ENCODE measurements at places on chromosomes 16 and 17.
A peak's percentile ranks its signal among the peaks of the same experiment; 100 is the strongest.

- no peak for DNase-seq
Observed at GRCh38 chr17:13003927-13004326, 13.9 kb downstream of the ELAC2 start.

DNA sequence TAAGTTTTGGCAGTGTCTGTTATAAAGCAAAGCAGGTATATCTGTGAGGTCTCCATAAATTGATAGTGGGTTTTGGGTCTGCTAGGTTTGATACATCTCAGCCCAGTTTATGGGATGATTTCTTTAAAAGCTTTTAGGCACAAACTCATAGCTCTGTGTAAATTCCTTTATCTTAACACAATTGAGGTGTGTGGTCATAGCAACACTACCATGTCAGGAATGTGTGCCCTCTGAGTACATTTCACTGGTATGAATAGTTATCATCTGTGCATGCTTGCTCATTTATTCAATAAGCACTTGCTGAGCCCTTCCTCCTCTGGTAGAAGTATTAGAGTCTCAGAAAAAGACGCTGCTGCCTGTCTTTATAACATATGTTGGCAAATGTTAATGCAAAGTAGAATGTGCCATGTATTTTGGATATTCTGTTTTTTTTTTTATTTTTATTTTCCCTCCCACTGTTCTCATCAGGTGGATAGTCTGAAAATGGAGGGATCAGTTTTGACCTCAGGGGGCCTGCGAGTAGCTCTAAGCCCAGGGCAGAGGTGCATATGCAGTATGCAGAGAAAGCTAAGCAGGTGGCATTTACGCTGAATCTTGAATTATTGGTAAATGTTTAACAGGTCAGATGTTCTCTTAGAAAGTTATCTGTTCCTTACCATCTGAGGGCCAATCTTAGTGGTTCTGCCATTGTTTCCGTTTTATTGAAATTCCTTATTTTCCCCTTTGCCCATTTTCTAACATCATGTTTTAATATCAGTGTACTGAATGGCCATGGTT, 90.7 kb downstream of the WNT3 start:
- peak; percentile 38 for DNase-seq

GRCh38 chr17:8143581-8144400, 8.4 kb downstream of the PER1 start:
- DNase-seq = no peak

DNA sequence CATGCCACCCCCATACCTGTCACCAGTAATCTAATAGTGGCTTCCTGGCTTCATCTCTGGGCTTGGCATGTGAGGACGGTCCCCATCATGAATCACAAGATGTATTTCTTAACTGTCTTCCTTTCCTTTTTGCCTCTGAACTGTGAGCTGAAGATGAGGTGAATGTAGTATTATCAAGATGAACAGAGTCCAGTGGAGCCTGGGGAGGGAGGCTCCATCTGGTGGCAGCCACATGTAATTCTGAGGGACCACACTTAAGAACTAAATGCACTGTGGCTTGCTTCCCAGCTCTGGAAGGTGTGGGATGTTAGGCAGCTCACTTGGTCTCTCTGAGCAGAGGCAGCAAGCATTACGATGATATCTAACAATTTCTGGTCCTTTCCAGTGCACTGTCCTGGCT, 354.9 kb upstream of the ASIC2 start:
- peak; percentile 37 for DNase-seq

GRCh38 chr16:72380283-72380682, 208.3 kb upstream of the PMFBP1 start:
- DNase-seq = no peak

GRCh38 chr17:79118924-79119323, 44.3 kb downstream of the ENGASE start:
- no peak for DNase-seq

DNA sequence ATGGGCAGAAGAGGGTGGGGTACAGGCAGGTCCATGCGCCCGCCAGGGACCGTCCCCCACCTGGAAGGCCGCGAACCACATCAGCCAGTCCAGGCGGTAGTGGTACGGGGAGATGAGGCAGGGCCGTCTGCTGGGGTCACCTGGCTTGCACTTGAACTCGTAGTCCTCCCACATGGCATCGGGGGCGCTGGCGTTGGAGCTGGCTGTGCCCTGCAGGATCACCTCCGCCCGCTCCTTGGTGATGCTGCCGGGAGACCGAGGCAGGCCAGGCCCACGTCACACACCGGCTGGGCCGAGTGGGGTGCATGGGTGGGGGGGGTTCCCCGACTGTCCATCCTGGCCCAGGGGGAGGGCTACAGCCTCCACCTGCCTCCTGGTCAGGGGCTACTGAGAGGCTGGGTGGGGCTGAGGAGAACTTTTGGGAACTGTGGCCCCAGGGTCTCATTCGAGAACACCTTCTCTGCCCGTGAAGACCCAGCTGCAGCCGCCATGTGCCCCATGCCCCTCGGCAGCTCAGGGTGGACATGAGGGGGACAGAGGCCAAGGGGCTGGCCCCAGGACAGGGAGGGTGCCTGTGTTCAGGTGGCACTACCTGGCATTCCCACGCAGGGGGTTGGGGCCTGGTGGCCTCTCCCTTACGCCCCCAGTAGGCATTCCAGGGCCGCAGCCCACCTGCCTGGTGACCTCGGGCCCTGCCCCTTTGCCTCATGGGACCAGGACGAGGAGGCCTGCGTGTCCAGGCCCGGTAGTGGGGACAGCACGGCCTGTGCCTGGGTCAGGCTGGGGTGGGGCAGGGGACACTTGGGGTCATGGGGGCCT, 69.5 kb upstream of the GNG13 start:
- DNase-seq = no peak

DNA sequence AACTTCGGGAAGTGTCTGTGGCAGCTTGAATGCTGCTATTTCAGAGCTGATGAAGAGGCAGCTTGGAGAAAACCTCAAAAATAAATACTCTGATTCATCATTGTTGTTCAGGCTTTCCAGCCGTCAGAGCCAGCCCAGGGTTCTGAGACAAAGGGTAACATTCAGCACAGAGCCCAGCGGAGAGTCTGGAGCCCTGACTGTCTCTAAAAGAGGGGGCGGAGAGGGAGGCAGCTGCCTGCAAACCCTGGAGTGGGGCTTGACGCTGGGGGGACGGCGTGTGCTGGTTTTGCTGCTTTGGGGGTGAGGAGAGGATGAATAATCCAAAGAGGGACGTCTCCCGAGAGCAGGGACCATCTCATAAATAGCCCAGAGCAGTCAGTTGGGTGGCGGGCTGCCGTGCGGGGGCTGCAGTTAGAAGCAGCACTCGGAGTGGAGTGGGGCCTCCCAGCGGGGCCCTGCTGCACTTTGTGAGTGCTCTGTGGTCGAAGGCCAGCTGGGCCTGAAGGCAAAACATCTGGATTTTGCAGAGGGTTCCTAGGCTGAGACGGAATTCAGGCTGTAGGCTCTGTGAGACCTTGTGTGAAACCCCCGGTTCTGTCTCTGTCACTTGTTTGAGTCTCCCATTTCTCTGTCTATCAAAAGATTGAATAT, 237.8 kb downstream of the PRKCA start:
- peak; percentile 95 for DNase-seq

DNA sequence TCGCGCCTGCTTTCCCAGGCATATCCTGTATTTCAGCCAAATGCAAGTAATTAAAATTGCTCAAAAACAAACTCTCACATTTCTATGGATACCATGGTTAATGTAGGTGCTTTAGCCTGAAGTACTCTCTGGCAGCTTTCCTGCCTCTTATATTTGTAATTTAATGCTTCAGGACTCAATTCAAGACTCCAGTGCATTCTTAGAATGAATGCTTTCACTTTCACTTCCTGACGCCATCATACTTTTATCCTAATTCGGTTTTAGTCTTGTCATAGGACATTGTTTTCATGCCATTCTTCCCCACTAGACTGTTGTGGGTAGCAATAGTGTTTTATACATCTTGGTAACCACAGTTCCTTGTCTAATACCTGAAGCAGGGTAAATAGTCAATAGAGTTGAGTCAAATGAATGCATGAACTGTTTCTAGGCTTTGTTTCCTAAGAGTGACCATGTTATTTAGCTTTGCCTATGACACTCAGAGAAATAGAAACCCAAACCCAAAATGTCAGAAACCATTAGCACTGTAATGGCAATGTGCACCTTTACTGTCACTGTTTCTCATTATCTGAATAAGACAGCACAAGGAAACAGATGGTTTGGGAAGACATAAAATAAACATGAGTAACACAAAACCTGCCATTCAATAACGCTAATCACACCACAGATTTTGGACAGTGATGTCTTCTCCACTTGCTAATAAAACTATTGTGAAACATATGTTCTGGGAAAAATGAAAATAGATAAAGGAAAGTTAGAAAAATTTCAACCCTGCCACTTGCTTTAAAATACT, 705.5 kb downstream of the CDH11 start:
- DNase-seq = peak; percentile 65

DNA sequence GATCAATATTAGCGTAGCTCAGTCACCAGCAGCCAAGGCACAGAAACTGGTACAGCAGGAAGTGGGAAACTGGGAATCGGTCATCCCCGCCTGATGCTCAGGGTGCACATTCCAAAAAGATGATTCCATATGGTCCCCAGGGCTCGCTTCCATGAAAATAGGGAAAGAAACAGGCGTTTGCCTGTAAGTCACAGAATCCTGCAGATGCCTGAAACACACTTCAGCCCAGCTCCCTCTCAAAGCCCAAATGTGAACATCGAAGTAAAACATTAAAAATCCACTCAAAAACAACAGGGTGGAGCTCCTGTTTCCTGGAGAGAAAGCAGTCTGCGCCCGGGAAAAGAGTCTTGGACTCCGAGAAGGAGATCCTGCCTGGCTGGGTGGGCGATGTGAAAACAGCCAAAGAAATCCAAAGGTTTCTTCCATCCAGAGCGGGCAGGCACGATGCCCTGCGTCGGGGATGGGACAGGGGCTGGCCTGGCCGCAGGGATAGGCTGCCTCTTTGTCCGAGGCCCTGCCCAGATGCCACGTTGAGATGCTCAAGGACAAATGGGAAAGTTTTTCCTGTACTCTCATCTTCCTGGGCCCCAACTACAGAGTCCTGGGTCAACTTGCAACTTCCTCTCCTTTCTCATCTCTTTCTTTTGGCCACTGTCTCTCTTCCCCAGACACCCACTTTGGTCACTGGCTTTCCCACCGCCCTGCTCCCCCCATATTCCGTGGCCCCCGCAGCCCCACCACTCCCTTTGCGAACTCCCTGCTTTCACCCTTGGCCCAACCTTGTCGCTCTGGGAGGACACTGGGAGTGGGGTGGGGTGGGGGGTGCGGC, 743 bp downstream of the WIPI1 start:
- peak; percentile 96 for DNase-seq

DNA sequence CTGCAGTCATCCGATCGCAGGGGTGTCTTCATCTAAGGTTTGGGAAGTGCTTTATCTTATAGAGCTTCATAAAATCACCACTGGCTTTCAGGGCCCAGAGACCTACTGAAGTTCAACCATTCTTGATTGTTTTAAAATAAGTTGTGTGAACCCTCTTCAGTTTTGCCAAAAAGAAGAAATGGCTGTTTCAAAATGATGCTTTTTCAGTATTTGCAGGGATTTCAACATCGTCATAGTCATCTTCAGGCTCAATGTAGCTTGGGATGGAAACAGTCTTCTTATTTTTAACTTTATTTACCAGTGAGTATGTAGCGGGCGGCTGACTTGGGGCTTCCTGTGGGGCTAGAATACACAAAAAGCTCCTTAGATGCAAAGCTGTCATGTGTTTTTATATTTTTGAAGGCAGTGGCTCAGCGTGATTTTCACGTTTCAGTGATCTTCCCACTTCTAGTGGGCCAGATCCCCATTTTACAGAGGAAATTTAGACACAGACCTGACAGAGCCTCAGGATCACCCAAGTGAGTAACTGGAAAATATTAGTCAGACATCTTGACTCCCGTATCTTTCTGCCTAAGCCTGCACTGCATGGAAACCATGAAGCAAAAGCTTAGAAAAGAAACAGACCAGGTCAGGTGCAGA, 19.1 kb upstream of the ZNF594 start:
- no peak for DNase-seq

DNA sequence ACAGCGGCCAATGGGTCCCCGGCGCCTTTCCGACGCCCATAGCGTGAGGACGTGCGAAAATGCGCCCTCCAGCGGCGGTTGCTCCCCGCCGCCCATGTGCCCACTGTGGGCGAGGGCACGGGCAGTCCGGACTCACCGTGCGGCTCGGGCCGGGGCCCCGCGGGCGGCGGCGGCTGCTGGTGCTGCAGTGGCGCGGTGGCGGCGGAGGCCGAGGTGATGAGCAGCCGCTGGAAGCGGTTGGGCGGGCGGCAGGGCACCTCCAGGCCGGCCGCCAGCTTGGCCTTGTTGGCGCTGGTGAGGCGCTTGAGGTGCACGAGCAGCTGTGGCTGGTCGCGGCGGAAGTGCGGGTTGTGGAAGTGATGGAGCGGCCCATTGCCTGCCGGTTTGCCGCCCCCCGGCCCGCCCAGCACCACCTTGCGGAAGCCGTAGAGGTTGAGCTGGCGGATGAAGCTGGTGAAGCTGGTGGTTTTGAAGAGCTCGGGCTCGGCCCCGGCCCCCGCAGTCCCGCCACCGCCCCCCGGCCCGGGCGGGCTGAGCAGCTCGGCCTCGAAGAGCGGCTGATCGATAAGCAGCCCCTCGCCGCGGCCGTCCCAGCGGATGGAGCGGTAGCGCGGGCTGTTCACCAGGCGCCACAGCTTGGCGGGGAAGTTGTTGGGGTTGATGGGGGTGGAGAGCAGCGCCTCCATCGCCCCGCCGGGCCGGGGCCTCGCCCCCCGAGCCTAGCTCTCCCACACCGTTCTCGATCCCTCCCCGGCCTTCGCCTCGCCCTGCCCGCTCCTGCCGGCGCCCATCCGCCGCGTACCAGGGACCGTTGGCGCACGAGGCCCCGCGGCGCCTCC, at the start of gene HSF5:
Gene HSF5, minus strand, starts transcription at position 820 of the 839 bp plus-strand sequence. Its CDS starts 134 bp downstream, at position 686.
- DNase-seq = no peak

- DNase-seq = peak; percentile 95
Observed at GRCh38 chr16:24685539-24686432, 43.7 kb upstream of the TNRC6A start.

DNA sequence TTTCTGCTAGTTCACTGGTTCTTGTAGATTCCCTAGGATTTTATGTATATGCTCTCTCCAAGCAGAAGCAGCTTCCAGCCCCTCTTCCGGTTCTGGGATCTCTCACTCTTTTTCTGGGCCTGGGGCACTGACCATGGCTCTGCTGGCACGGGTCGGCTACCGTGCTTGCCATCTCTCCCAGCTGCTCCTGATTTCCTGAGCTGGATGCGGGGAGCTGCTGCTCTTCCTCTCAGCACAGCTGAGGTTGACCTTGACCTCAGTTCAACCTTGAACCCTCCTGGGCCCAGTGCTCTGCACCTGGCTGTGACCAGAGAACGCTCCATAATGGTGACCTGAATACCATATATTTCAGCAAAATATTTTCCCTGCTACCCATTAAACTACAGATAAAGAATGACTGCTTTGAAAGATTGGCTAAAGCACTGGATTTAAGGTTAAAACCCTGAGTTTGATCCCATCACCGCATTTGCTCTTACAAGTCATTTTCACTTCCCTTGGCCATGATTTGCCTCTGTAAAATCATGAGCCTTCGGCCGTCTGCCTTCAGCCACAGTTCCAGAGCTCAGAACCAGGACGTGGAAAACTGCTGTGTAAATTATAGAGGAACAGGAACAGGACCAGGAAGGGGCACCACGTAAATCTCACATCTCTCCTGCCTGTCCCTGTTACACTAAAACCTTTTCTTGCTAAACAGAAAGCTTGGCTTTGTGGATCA, 130.8 kb upstream of the CHMP6 start:
- DNase-seq = no peak
